ENCODE measurements at places on chromosomes 7 and 10.
A peak's percentile ranks its signal among the peaks of the same experiment; 100 is the strongest.

GRCh38 chr7:45347804-45348203 lies 190.2 kb downstream of the RAMP3 start:
- no peak for DNase-seq

DNA sequence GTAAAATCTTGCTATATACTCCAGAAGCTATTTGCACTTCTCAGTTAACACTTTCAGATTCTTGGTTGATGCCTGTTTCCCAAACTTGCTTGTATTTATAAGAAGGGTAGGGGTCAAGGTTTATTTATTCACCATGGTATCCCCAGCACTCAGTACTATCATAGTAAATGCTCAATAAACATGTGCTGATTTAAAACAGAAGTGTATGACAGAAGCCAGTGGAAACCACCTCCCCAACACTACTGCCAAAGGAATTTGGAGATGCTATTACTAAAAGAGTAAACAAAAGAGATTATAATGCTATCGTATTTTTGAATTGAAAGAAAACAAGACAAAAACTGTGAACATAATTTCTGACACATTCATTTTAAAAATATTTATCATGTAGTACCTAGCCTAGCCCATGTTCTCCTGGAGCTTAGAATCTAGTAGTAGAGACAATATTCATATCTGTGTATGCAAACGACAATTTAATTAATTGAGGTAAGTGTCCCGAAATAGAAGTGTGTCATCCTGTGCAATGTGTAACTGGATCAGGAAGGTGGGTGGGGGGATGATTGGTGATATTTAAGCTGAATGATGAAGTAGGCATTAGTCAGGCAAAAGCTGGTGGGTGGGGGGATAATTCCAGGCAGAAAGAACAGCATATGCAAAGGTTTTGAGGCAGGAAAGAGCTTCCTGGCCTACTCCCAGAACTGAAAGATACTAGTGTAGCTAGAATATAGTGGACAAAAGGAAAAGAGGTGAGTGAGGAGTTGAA lies 77.5 kb downstream of the HGF start:
- DNase-seq, result no peak

GRCh38 chr7:69193061-69193460 lies 405.2 kb upstream of the AUTS2 start:
- DNase-seq, result no peak

DNA sequence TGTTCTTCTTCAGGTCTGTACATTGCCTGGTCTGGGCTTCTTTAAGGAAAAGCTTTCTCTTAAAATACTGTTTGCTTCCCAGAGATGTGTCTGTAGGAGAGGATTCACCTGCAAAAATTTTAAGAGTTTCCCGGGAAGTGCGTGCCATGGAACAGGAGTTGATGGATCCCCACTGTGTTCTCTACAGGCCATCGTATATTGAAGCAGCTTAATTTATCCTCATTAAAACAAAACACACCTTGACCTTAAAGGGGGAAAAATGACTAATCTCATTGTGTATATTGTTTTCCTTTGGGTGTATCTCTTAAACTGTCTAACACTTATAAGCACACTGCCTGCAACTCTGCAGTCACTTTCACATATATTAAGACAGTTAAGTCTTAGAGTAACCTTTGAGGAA lies 111.4 kb downstream of the ST7 start:
- DNase-seq, result no peak

DNA sequence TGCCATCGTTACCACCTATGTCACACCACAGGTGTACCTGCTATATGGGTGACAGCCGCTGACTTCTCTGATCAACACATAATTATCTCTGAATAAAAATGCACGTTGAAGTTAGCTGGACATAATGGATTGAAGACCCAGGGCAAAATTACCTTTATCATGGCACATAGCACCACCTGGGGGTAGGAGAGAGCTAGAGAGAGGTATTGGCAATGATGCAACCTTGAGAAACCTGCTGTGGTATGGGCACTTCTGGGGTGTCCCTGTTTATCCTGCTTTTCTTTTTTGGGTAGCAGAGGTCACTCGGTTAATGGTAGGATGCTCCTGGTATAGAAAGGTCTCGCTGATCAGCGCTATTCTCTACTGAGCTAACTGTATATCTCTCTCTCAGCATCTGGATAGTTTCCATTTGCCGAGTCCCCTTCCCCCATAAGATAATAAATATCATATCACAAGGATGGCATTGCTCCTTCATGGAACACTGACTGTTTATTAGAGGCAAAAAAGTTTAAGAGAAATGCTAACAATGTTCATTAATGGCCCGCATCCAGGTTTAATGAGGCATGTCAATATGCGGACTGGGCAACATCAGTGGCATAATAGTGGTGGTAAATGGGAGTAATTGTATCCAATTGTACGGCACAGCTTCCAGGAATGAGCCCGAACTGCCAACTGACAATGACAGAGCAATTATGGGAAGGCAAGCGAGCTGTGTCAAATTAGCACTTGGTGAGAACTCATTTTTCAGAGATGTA lies 323.1 kb downstream of the TFEC start:
- DNase-seq, result peak; percentile 88

- DNase-seq, result no peak
These were observed 66.9 kb downstream of the PTPRE start for GRCh38 chr10:127973791-127974311.

DNA sequence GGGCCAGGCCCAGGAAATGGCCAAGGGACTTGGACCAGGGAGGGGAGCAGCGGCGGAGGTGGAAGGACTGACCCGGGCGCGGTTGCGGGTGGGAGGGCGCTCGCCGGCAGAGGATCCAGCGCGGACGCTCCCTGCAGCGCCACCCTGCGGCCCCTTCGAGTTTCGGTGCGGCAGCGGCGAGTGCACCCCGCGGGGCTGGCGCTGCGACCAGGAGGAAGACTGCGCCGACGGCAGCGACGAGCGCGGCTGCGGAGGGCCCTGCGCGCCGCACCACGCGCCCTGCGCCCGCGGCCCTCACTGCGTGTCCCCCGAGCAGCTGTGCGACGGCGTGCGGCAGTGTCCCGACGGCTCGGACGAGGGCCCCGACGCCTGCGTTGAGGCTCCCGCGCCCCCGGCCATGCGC lies 16.8 kb upstream of the ZNF467 start:
- no peak for DNase-seq

All from NCI-H187 (cell line).